ENCODE measurements at places on chromosomes 2 and 18.

DNA sequence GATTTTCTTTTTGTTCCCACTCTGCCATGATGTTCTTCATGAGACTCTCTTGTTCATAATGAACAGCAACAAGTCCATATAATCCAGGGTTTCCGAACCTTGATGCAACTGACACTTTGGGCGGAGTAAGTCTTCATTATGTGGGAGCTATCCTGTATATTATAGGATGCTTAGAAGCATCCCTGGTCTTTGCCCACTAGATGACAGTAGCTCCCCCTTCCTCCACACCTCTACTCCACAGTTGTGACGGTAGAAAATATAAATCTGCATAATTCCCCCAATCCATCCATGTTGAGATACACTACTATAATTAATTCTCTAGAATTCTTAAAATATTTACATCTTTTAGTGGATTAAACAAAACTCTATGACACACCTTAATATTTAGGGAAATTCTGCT lies 482.2 kb upstream of the CELF4 start:
- DNase-seq = no peak

DNA sequence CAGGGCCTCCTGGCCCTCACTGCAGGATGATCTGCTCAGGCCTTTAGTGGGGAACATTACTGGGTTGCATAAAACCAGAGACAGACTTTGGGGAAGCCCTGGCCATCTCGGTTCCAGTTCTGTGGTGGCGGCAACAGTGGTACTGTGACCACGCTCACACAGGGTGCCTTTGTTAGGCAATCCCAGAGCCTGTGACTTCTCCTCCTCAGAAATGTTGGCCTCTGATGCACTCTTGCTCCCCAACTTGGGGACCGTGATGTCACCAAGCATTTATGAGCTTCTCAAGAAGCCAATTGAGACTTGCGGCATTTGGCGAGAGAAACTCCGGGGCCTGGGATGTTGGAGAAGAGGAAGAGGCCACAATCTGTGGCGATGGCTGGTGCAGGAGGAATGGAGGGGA lies 80.9 kb upstream of the PKDCC start:
- peak; percentile 52 for DNase-seq

DNA sequence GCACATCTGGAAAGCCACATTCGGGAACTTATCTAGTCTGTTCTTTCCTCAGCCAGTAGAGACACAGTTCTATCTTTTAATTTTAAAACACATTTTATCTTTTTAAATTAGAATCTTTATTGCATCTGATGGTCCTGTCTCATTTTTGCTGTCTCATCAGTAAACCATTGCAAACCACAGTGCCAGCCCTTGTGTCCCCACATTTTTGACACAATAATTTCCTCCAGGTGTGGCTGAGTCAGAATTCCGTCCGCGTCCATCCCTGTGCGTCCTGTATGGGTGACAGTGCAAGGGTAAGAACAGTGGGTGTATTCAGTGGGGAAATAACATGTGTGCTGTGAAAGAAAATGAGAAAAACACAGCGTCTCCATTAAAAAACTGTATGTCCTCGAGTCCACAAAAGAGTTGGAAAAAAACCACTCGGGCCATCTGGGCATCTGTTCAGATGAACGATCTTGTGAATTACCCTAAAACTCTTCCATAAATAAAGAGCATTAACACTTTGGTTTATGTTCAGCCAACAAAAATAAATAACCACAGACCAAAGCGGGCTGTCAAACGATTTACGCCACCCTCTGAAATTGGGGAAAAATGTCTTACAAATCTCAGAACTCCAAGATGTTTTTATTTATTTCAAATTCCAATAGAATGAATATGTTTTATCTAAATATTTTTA lies 137.3 kb downstream of the ZNF516 start:
- DNase-seq = no peak

GRCh38 chr2:109435901-109436598 lies 177.7 kb downstream of the SEPTIN10 start:
- peak; percentile 45 for DNase-seq

GRCh38 chr18:9705183-9705829 lies 2.8 kb upstream of the RAB31 start:
- peak; percentile 76 for DNase-seq

GRCh38 chr2:218298314-218298875 lies 6.1 kb upstream of the TMBIM1 start:
- DNase-seq = no peak

- no peak for DNase-seq
Measured at GRCh38 chr18:37712776-37713175, 147.2 kb upstream of the CELF4 start.

GRCh38 chr2:61006486-61007105 lies 10.9 kb upstream of the PEX13 start:
- DNase-seq = no peak

- DNase-seq = no peak
Measured at GRCh38 chr18:57060814-57061213, 86.1 kb upstream of the BOD1L2 start.

GRCh38 chr2:202355993-202356505 lies 20.1 kb upstream of the BMPR2 start:
- DNase-seq = no peak

DNA sequence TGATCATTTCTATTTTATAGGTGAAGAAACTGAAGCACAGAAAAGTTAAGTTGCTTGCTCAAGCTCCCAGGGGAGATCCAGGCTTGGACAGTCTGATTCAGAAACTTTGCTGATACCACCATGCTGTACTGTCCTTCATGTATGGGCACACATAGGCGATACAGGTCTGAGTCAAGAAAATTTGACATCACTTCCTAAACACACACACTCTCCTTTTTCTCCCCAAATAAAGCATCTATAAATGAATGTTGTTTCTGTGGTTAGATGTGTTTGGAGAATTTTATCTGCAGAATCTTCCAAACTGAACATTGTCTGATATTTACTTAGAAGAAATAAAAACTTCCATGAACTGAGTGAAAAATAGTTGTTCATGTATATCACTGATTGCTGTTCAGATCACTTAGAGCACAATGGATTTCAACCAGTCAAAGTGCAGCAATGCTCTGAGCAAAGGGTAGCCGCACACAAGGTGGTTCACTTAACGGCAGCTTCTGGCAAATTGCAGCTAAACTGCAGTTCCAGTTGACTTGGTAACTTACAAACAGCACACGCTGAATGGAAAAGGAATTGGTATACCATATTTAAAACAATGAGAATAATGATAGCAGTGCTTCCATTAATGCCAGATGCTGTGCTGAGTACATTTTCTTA lies 10.0 kb upstream of the AGFG1 start:
- no peak for DNase-seq

DNA sequence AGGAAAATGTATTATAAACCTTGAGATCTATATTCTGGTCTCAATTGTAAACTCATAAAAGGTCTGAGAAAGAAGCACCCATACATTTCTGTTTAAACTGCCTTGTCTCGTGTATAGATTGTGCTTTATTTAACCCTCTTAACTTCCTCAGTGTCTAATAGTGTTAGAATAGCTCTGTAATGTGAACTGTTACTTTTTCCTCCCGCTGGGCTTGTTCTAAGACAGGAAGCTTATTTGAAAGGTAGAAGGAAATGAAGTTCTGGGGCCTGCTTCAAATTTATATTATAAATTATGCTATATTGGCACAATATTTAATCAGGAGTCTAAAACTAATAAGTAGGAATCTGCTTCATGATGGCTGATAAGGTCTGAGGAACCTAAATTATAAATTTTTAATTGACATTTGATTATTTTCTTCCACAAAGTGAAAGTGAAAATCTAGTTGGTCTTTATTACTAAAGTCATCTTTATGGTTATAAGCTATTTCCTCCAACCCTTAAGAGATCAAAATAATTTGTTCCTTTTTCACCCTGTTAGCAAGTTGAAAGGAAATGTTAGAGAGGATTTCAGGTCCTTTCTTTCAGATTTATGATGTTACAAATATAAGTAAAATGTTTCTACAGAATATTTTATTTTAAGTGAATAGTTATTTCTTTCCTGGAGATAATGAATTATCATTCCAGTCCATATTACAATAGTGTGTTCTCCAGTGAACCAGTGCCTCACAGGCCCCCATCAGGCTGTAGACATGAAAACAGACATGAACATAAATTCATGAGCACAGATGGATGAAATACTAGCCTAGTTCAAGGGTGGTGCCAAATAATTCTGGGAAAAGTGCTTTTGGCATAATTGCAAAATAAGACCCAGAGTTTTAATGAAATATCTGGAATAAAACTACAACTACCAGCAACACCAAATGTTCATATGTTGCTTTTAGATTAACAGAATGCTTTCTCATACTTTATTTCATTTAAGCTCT lies 7.9 kb downstream of the MFSD6 start:
- no peak for DNase-seq

- DNase-seq = peak; percentile 63
Measured at GRCh38 chr2:70871398-70872211, 36.0 kb upstream of the CD207 start.

GRCh38 chr2:16665748-16666448 lies at the start of gene CYRIA:
TSS of gene CYRIA (minus strand) at chr2:16665834. CDS start at chr2:16588119, 77,715 bp downstream.
- DNase-seq = peak; percentile 20

- DNase-seq = peak; percentile 96
Measured at GRCh38 chr2:224221455-224221913, 180.4 kb downstream of the FAM124B start.

DNA sequence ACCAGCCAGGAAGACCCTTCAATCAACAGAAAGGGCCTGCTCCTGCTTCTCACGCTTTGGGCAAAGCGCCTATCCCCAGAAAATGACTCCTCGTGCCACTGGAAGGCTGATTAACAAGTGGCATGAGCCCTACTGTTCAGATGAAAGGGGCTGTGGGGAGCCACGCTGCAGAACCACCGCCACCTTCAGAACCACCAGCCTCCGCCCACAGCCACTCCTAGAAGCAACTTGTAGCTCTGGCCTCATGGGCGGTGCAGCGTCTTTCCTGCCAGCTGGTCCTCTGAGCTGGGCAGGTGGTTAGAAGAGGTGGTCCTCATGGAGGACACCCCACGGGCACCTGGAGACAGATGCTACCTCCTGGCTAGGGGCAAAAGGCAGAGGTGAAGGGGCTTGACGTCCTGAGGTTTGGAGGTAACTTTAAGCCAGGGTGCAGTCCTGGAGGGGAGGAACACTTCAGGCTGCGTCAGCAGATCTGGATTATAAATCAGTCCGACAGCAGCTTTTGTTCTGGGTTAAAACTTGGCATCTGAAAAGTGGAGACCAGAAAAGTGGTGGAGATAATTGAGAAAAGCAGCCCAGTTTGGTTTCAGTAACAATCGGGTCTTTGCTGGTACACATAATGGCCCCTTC lies 861 bp upstream of the SEMA4C start:
- no peak for DNase-seq

- peak; percentile 86 for DNase-seq
Measured at GRCh38 chr18:54805571-54806334, 22.5 kb upstream of the RAB27B start.

GRCh38 chr2:96501886-96502810 lies 3.0 kb downstream of the NEURL3 start:
- no peak for DNase-seq

- peak; percentile 98 for DNase-seq
Measured at GRCh38 chr18:3604498-3605408, 154.8 kb downstream of the TGIF1 start.

DNA sequence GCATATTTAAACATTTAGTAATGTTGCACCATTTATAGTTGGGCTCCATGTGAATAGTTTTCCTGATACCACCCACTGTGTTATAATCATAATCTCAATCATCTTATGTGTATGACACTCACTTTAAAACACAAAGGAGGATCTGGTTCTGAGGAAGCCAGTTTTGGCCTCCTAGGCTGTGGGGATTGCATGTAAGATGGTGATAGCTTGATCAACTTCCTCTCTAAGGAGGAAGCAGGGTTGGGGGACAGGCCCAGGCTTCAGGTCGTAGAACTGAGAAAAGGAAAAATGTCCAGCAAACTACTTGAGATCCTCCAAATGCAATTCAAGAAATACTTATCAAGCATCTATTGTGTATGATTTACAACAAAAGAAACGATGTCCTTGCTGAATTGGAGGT lies 4.9 kb upstream of the PPM1B start:
- DNase-seq = no peak

GRCh38 chr2:187148059-187148714 lies 299.2 kb upstream of the ZSWIM2 start:
- DNase-seq = no peak

DNA sequence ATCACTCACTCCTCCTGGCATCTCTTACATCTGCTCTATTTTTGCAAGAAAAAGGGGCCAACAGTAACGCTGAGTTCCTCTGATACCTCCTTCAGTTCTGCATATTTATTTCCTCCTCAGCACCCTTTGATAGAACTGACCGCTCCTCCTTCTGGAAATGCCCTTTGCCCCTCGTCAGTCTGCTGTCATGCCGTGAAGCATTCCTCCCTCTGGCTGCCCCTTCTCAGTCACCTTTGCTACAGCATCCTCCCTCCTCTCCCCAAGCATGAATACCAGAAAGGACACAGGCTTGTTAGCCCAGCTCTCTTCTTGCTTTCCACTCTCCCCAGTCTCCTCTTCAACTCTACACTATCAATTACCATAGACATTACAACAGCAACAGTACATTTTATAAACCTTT lies 135.4 kb downstream of the NBAS start:
- no peak for DNase-seq

DNA sequence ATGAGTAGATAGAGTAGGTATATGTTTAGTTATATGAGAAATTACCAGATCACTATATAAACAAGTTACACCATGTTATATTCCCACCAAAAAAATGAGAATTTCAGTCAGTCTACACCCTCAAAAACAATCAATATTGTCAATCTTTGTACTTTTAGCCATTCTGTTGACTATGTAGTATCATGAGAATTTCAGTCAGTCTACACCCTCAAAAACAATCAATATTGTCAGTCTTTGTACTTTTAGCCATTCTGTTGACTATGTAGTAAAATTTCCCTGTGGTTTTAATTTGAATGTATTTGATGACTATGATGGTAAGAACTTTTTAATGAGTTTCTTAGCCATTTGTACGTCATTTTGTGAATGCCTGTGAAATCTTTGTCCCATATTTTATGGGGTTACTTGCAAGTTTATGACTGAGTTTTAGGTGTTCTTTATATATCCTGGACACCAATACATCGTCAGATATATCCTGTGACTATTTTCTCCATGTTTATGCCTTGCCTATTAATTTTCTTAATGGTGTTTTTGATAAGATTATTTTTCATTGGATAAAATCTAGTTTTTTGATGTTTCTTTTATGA lies 528.4 kb upstream of the SPHKAP start:
- no peak for DNase-seq

DNA sequence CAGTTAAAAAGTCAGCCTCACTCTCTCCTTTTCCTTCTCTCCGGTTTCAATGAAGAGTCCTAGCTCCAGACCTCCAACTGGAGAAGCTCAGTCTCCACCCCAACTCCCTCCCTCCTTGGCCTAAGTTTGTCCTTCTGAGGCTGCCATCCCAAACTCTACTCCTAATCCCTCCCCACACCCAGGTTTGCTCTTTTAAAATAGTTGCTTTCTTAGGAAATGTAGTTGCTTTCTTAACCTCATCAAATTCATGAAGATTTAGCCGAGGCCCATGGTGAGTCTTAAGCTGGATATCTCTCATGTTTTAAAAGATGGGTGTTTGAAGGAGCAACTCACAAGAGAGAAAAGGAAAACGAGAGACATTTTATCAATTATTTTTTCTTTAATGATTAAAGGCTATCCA lies 937 bp upstream of the LANCL1 start:
- DNase-seq = peak; percentile 60

- DNase-seq = no peak
Measured at GRCh38 chr2:45496869-45497268, 114.2 kb downstream of the SRBD1 start.

GRCh38 chr2:50820176-50820575 lies 211.8 kb downstream of the NRXN1 start:
- DNase-seq = no peak
